Progenitor cell of endocrine pancreas (in vitro differentiated cells): ENCODE measurements at places on chromosomes 2 and 18.

DNA sequence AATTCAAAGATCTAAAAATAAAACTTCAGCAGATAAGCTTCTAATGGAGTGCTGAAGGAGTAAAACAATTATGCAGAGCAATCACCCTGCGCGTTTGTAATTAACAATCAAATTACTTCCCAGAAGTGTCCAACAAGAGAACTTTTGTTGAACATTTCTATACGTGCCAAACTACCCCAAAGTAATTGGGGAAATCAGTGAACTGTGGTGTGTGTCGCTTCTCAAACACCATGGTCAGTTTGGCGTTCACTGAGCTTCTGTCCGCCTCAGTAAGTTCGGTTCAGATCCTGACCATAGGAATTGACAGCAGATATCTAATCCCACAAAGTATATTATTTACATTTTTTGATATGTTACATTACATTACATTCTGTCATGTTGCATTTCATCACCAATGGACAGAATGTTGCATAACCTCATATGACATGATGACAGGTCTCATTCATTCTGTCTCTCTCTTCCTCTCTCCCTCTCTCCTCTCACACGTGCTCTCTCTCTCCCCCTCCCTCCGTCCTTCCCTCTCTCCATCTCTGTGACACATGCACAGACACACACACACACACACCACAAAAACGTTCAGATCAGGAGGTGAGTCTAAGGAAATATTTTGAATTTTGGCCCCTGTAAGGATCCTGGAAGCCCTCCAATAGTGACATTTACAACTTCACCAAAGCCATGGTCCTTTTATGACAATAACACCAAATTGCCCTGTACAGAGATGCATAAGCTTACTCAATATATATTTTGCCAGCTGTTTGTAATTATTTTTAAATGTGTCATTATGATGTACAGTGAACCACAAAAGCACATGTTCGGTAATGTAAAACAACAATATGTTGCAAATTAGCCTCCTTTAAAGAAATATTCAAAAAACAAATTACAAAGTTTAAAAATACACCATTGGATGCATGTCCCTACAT lies 269.2 kb downstream of the FIGN start:
- DNase-seq = no peak

GRCh38 chr2:240869956-240870875 lies 1.6 kb downstream of the AGXT start:
- no peak for DNase-seq

DNA sequence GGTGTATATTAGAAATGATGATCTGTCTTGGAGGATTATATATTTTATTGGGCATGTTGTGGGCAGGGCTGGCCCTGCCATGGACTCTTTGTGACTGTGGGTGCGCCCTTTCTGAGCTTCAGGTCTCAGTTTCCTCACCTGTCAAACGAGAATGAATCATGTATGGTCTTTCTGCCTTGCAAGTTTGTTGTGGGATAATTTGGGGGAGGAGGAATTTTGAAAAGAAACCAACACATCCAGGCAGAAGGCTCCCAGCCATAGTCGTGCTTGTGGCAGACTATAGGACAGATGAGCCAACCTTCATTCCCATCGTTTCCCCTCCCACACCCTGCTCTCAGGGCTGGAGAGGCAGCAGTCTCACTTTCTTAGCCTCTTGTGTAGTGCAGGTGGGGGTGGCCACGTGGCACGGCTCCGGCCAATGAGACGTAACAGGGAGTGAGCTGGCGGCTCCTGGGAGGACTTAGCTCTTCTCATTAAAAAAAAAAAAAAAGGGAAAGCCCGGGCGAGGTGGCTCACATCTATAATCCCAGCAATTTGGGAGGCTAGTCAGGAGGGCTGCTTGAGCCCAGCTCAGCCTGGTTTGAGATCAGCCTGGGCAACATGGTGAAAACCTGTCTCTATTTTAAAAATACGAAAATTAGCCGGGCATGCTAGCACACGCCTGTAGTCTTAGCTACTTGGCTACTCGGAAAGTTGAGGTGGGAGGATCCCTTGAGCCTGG lies 63.1 kb downstream of the RHOB start:
- DNase-seq = no peak

DNA sequence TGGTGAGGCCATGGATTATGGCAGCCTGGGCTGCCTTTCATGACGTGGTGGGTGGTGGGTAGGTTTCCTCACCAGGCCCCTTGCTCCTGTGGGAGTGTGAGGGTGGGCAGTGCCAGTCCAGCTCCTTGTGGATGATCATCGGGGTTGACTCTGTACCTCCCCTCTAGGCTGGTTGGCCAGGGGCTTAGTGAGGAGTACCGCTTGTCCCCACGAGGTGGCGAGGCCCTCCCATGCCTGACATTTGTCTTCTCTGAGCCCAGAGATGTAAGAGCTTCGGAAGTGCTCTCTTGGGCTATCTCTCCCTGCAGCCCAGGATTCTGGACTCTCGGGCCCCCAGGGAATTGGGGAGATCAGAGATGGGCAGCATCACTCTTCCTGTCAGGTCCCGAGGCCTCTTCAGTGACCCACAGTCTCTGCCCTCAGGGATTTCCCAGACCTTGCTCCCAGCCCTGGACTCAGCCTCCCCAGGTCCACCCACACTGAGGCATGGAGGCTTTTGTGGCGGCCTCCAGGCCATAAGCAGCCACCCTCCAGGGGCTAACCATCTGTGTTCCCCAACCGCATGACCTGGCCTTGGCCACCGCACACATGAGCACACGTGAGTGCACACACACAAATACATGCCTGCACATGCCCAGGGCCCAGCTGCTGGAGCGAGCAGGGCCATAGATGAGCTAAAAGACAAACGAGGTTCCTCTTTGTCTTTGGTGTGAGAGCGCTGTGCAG lies 6.5 kb downstream of the SPR start:
- DNase-seq = peak; percentile 58

DNA sequence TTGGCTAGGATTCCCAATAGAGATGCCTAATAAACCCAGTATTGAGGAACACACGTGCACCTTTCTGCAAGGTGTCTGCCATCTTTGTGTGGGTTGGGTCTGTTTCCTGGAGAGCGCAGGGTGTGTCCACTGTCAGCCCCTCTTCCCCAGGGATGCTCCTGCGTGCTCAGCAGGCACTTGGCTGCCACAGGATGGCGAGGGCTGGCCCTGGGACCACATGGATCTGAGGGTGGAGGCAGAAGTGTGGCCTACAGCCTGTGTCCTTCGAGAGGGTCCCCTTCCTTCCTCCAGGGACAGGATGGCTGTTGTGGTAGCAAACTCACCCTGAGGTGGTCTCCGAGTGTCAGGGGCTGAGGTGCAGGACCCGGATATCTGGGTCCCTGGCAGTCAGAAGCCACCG lies 78.0 kb upstream of the PXDN start:
- no peak for DNase-seq

DNA sequence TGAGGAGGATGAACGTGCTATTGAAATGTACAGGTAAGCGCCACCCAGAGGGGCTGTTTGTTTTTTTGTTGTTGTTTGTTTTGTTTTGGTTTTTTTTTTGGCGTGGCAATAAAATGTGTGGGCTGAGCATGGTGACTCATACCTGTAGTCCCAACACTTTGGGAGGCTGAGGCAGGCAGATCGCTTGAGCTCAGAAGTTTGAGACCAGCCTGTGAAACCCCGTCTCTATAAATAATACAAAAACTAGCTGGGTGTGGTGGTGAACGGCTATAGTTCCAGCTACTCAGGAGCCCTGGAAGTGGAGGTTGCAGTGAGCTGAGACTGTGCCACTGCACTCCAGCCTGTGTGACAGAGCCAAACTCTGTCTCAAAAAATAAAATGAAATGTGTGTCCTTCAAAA lies 6.2 kb downstream of the PDCL3 start:
- no peak for DNase-seq

DNA sequence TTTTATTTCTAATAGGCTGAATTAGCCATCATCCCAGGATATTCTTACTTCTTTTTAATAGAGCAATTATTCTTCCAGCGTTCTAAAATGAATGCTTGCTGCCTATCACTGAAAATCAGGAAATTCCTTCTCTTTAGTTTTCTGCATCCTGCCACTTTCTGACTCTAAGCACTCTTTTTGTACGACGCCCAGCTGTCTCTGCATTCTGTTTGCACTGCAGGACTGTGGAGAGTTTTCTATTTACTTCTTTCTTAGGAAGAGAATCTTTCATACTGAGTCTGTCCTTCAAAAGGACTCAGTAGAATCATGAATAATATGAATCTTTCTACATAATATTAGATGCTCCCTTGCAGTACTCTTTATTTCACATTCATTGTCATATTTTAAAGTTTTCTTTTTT lies 360.4 kb upstream of the DSEL start:
- DNase-seq = no peak

DNA sequence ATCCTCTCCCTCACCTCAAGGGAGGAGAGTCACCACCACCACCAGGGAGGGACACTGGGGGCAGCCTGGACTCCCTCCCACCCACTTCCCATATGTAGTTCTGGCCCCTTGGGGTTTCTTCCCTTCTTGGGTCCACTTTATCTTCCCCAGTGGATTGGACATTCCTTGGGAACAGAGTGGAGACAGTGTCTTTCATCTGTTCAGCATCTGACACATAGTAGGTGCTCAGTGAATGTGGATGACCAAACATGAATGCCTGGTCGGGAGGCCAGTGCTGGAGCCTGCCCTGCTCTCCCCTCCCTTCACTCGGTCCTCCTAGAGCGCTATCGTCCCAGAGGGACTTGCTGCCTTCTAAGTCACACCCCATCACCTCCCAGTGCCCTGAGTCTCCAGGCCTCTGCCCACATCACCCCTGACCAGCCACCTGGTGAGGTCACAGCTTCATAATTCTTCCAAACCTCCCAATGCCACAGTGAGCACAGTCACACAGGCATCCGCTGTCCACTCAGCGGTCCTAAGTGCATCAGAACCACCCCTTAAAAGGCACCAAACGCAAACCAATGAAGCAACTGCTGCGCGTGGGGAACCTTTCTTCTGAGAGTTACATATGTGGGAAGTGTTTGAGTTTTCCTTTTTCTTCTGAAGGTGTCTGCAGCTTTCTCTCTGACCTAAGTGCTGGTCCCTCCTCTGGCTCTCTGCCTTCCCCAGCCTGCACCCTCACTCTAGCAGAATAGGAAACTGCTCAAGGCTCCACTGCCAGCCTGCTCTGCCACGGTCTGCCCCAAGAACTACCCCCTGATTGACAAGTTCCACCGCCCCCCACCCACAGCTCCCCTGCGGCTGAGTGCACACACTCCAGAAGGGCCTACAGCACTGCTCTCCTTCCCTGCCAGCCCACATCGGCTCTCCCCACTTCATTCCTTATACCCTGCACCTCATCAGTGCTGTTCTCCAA lies 7.2 kb upstream of the SFXN5 start:
- DNase-seq = no peak

DNA sequence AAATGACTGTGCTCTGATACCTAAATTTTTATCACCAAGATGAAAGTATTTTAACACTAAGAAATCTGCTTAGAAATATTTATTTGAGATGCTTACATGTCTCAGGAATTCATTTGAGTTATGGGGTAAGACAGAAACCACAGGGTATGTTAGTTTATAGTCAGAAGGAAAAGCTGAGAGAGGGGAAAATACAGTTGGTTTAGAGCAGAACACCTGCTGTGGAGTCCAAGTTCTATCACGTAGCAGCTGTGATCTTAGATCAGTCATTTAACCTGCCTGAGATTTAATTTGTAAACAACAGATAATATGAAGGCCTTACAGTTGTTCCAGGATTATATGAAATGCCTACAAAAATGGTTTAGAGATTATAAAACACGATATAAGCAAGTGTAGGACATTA lies 29.0 kb downstream of the PDE6D start:
- DNase-seq = no peak

DNA sequence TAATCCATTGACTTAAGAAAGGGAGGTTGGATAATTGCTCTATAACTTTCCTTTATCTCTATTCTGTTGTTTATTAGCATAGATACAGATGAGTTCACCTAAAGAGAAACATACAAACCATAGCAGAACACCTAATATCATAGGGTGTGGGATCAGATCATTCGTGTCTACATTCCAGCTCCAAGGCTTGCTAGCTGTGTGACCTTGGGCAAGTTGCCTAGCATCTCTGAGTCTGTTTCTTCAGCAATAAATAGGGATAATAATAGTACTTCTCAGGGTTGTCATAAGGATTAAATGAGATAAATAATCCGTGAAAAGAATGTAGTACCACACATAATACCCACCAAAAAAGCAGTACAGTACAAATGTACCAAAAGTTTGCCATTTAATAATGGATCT lies 126.2 kb downstream of the PLB1 start:
- no peak for DNase-seq

- no peak for DNase-seq
Measured at GRCh38 chr2:108907822-108908712, 81.0 kb downstream of the EDAR start.

GRCh38 chr2:149050188-149050587 lies 11.7 kb downstream of the LYPD6B start:
- DNase-seq = no peak

DNA sequence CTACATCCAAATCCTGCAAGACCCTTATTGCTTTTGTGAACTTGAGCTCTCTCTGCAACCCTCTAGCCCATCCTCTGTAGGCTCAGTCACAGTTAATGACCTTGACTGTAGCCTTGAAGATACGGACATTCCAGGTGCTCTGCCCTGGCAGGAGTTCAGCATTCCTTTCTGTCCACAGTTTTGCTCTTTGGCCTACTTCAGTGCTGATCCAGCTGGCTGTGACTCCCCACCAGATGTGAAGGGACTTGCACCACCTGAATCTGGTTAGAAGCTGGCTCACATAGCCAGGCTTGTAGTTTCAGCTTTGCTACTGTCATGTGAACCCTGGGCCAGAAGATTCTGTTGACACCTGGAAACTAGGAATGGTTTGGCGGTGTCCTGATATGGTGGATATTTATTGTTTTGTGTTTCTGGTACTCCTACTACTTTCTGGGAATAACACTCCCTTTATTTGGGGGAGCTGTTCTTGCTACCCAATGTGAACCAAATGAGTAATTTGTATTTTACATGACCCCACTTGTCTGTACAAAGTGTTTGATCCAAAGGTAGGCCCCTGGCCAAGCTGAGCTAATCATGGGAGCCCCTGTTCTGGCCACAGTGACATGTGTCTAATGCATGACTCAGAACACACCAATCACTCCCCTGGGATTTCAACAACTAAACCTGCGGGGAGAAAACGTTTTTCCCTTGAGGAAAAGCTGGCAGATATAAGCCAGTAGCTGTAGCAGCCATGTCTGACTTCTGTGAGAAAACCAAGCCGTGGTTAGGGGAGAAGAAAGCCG lies 73.4 kb downstream of the CDCA7 start:
- no peak for DNase-seq

DNA sequence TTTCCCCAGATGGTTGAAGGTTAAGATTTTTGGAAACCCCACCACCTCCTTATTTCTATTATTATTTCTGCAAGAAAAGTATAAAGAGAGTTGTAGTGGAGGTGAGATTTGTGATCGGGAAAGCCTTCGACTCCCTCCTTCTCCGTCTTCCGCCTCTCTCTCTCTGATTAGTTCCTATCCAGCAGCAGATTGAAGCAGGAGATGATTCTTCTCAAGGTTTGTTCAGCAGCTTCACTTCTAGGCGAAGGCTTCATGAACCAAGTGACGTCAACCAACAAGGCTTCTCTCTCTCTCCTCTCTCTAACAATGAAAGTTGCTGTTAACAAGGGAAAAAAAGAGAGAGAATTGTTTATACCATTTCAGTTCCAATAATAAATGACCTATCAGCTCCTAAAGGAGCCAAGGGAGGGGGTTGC lies at the start of gene BAZ2B:
Gene BAZ2B (minus strand): TSS at position 263 of the 416 bp plus-strand sequence. CDS start 137,829 bp downstream, outside the sequence.
- peak; percentile 15 for DNase-seq
